ENCODE measurements at places on chromosomes 3 and 15.

DNA sequence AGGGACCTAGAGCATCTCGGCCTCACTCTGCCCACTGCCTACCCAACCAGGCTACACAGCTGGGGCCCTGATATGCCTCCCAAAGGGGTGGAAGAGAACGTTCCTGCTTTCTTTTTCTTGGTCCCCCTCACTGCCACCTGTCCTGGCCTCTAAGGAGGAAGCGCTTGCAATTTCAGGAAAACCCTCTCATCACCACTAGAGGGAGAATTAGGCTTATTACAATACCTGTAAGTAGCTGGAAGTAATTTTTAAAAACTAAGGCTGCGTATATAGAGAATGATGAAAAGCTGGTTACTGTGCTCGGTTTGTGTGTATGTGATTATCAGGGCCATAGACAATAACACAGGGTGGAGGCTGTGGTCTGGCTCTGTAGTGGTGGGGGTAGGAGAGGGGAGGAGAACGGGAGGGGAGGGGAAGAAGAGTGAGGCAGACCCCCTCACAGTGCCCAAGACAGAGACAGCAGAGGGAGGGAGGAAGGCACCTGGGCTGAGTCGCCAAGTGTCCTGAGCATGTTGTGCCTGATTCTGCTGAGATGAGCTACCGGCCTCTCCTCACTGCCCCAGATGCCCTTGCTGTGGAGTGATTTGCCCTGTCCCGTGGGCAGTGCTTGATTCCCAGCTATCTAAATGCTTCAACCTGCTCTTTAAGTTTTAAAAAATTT lies 3.3 kb downstream of the GABRG3 start:
- no peak for DNase-seq

DNA sequence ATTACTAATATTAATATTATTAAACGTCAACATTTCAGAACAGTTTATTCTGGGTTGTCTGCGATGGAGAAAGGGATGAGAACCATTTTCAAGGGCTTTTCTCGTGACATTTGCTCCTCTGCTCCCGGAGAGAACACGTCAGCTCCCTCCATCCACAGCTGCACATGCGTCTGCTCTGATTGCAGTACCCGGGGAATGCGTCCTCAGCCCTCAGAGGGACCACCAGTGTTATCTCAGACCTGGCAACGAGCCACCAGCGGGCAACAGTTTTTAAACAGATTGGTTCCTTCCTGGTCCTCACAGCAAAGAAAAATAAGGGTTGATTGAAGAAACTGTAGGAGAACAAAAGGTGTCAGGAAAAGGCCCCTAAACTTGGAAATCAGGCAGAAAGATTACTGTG lies 202.2 kb upstream of the ADAMTS9 start:
- no peak for DNase-seq

DNA sequence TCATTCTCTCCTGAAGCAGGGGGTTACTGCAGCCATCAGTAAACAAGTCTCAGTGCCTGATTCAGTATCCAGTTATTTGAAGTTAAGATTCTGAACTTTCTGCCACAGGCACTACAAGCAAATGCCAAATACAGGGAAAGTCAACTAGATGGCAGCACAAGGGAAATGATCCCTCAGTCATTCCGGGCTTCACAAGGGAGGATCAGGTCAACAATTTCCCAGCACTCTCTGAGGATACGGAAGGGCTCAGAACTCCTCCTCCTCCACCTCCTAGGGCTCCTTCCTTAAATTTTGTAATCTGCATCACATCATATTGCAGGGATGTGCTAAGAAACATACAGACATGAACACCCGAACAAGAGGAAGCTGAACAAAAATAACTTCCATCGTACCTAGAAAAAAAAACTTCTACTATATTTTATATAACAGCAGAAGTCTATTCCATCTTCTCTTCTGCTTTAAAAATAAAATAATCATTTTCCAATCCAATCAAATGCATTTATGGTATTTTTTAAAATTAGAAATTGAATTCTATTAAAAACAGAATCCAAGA lies 187.1 kb downstream of the FMN1 start:
- no peak for DNase-seq

DNA sequence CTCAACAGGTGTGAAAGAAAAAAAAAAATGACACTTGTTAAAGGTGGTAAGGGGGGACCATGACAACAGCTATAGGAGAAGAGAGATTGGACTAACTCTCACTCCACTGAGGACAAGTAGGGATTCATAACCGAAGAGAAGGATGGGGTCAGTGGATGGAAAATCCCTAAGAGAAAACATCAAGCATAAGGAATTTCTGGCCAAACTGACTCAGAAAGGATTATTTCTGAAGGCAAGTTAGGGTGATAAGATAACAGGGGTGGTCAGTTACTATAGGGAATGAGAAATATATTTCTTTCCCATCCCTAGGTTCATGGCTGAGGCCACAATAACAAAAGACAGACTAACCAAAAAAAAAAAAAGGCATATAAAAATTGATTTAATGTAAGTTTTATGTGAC lies 9.5 kb upstream of the RARB start:
- DNase-seq, result no peak

GRCh38 chr3:182605882-182606611 lies 187.3 kb upstream of the ATP11B start:
- DNase-seq, result no peak

GRCh38 chr15:25572191-25572590 lies 133.4 kb upstream of the UBE3A start:
- no peak for DNase-seq

- DNase-seq, result no peak
Observed at GRCh38 chr3:17974206-17974841, 231.9 kb upstream of the TBC1D5 start.

DNA sequence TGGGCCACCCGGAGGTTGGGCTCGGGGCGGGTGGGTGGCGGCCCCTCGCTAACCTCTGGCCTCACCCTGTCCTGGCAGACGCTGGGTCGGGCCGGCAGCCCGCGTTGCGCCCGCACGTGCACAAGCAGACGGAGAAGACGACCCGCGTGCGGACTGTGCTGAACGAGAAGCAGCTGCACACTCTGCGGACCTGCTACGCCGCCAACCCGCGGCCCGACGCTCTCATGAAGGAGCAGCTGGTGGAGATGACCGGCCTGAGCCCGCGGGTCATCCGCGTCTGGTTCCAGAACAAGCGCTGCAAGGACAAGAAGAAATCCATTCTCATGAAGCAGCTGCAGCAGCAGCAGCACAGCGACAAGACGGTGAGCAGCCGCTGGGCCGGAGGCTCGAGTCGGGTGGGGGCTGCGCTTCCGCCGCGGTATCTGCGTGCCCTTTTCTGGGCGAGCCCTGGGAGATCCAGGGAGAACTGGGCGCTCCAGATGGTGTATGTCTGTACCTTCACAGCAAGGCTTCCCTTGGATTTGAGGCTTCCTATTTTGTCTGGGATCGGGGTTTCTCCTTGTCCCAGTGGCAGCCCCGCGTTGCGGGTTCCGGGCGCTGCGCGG lies 3.7 kb downstream of the ISL2 start:
- no peak for DNase-seq

- DNase-seq, result no peak
Observed at GRCh38 chr3:166071831-166072230, 234.6 kb upstream of the BCHE start.

DNA sequence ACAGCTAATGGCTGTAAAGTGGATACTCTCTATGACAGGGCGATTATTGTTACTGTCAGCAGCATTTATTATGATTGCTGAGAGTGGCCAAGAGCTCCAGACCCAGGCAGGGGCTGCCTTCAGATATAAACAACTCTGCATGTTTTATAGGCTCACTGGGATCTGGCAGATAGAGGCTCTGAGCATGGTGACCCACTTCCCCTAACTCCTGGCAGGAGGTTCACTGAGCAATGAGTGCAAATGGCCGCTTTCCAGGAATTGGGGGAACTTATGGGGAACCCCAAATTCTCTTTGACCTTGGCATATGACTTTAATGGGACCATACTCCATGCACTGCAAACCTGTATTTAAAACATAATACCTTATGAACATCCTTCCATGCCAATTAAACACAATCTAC lies 59.0 kb downstream of the SCN5A start:
- DNase-seq, result no peak

DNA sequence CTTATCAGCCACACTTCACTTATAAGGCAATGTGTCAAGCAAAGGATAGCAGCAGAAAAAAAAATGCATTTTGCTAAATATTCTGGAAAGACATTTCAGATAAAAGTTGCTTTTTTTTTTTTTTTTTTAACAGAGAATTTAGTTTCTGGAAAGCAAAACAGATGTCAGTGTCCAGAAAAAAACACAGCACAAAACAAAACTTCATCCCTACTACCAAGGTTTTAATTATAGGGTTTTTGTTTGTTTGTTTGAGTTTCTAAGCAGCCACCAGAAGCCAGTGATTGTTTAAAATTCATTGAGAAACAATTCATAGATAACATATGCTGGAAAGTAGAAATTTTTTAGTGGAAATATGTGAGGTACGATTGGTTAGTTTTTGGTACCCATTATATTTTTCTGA lies 1202.7 kb downstream of the OTOL1 start:
- DNase-seq, result no peak

- DNase-seq, result no peak
Observed at GRCh38 chr3:69085168-69085832, 563 bp downstream of the ARL6IP5 start.

- no peak for DNase-seq
Observed at GRCh38 chr3:10337323-10338163, 16.6 kb upstream of the SEC13 start.

DNA sequence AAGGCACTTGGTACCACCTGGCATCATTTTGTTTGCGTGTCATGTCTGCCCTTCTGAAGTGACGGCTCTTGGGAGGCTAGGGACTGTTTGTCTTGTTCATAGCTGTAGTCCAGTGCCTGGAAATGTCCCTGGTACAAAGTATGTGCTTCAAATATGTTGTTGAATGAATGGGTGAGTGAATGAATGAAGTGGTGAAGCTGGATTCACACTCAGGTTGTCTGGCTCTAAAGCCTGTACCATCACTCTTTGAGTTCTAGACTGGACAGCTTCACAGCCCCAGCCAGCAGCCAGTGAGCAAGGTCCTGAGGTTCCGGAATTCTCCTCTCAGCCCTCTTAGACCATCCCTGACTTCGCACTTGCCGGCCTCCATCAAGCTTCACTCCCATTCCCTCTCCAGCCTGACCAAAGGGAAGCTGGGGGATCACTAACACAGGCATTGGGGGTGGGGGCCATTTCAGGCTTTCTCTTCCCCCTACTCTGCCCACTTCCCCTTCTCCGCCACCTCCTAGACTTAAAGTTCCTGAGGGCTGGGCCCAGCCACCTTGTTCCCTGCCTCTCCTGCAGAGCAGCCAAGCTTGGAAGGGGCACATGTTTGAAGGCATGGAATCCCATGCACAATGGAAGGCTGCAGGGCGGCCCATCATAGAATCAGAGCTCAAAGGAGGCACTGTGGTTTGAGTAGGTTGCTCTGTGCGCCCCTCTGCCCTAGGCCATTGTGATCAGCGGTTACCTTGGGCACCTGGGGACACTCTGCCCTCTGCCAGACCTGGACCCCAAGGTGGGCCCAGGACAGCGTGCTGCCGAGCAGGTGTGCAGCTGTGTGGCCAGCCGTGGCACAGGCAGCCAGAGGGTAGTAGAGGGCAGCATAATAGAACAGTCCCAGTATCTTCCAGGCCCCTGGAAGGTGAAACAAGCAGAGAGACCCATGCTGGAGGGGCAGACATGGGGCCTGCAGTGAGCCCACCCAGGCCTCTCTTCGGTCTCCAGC lies 7.7 kb downstream of the STRA6 start:
- no peak for DNase-seq

DNA sequence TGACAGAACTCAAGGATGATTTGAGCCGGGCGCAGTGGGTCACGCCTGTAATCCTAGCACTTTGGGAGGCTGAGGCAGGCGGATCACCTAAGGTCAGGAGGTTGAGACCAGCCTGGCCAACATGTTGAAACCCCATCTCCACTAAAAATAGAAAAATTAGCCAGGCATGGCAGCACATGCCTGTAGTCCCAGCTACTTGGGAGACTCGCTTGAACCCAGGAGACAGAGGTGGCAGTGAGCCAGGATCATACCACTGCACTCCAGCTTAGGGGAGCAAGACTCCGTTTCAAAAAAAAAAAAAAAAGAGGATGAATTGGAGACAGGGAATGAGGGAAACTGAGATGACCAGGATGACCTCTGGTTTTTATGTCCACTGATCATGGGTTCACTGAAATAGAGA lies 60.4 kb upstream of the CDIN1 start:
- DNase-seq, result no peak

Data from stimulated activated CD8-positive, alpha-beta memory T cell treated with anti-CD3 and anti-CD28 coated beads, Interleukin-2, amount 100 ng/mL, for 1 hour (primary cell).